NCI-H1930 (cell line): ENCODE measurements at places on chromosomes 11 and 22.

DNA sequence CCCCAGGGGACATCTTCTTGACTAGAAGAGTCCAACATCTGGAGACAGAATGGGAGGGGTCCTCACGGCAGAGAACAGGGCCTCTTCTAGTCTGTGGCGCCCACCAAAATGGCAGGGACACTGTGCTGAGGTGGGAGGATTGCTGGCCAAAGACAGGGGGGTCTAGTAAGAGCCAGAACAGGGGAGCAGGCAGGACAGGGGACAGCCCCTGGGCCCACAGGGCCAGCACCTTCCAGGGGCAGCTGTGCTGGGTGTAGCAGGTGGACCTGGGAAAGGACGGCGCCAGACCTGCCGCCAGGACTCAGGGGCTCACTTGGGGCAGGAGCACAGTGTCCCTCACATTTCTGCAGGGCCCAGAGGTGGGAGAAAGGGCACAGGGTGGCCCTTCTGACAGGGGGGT is 858 bp upstream of the APOBEC3A start:
- no peak for DNase-seq

GRCh38 chr22:39900306-39901227 is at the start of gene GRAP2:
GRAP2 (plus strand) TSS chr22:39901084; CDS start chr22:39947107, 46,023 bp downstream.
- DNase-seq: no peak

- no peak for DNase-seq
Measured at GRCh38 chr11:69427906-69428880, 53.3 kb upstream of the LINC01488 start.

- DNase-seq: no peak
Measured at GRCh38 chr11:134278356-134278755, 2.2 kb downstream of the GLB1L3 start.

DNA sequence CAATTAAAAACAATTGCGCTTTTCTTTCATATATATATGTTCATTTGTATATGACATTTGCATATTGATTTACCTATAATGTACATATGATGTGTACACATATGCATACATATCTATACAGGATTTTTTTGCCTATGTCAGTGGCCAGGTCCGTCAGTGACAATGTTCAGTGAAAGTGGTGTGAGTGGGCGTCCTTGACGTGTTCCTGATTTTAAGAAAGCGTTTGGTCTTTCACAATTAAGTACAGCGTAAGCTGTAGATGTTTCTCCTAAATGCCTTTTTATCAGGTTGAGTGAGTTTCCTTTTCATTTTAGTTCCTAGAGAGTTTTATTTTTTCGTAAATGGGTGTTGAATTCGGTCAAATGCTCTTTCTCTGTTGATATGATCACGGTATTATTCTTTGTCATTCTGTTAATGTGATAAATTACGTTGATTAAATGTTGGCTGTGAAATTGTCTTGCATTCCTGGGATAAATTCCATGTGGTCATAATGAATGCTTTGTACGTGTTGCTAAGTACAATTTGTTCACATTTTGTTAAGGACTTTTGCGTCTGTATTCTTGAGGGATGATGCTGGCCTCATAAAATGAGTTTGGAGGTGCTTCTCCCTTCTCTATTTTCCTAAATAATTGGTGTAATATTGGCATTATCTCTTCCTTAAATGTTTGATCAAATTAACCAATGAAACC is 10.6 kb upstream of the GNB1L start:
- no peak for DNase-seq

DNA sequence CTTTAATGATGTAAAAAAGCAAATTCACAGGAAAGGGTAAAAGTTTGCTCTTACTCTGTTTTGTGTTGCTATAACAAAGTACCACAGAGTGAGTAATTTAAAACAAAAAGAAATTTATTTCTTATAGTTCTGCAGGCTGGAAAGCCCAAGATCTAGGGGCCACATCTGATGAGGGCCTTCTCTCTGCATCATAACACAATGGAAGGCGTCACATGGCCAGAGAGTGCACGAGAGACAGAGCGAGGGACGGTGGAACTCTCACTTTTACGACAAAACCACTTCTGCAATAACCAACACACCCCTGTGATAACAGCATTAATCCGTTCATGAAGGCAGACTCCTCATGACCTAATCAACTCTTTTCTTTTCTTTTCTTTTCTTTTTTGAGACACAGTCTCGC is 31.1 kb downstream of the CD6 start:
- no peak for DNase-seq

DNA sequence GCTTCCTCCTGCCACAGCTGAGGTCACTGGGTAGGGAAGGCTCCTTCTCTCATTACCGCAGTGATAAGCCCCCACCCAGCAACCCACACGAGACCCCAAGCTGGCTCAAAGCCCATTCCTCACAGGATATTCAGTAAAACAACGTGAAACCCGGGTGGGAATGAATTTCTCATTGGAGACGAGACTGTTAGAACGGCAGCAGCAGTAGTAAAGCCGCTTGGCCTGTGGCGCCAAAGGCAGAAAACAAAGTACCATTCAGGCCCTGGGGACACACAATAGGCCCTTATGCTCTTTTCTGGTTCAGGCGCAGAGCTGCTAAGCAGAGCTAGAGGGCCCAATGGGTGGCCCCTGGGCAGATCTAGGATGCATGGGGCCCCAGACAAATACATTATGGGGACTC is 45.3 kb downstream of the PC start:
- no peak for DNase-seq

- DNase-seq: no peak
Measured at GRCh38 chr22:48299801-48300200, 1527.9 kb downstream of the BRD1 start.

DNA sequence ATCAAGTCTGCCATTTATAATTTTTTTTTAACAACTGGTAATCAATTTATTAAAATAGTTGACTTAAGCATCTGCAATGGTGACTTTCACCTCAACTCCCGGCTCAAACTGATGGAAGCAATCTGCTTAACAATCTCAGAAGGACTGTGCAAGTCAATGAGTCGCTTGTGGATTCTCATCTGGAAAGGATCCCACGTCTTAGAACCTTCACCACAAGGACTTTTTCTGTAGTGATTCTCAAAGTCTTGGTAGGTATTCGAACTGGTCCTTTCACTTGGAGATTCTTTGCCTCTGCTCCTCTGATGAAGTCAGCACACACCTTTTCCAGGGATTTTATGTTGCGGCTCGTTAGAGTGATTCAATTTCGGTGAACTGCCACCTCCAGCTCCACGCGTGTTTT is 7.3 kb downstream of the RSF1 start:
- DNase-seq: no peak

DNA sequence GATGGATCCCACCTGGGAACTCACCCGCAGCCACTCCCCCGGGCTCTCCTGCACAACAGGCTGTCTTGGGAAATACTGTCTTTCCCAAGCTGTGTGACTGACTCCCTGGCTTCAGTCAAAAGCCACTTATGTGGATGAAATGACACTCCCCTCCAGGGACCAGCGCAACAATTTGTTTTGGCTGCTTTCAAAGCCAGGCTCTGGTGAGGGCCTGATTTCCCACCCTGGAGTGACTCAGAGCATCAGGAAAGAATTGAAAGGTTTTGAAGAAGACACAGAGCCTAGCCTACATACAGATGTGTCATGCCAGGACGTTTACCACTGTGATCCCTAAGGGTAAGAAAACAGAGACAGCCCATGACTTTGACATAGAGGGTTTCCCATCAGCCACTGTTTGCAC is 550.5 kb downstream of the MIAT start:
- peak; percentile 38 for DNase-seq

DNA sequence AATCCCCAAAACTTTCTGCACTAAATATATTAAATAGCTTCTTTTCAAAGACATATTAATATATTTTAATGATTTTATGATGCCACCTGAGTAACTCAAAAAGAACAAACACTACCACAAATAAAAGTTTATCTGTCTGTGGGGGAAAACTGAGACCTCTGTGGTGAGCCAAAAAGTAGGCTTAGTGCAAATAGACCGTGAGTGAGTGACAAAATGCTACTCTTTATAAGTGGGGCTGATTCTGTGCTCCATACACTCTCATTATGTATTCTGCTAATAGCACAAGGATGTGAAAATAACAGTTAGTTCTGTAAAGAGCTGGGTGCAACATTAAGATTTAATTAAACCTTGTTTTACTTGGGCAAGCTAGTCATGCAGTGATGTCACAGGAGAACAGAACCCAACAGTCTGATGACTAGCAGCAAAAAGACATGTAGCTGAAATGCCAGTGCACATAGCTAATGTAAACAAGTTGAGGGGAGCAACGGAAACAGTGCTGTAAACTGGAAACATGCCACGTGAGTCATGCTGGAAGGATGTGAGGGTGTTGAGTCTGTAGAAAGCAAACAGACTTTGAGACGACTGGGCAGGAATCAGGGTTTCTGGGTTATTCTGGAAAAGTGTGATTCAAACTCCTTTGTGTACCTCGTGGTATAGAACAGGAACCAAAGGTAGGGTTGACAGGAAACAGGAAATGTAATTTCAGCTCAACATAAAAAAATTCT is 1130.4 kb downstream of the LRRC4C start:
- DNase-seq: no peak

DNA sequence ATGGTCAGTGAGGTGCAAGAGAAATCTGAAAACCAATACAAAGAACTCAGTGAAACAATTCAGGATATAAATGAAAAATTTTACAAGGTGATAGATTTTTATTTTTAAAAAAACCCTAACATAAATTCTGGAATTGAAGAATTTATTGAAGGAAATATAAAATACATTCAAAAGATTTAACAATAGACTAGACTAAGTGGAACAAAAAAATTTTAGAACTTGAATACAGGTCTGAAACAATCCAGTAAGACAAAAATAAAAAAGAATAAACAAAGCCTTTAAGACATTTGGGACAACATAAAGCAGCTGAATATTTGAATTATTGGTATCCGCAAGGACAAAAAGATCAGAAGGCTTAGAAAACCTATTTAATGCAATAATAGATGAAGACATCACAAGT is 8.7 kb downstream of the SPA17 start:
- no peak for DNase-seq

DNA sequence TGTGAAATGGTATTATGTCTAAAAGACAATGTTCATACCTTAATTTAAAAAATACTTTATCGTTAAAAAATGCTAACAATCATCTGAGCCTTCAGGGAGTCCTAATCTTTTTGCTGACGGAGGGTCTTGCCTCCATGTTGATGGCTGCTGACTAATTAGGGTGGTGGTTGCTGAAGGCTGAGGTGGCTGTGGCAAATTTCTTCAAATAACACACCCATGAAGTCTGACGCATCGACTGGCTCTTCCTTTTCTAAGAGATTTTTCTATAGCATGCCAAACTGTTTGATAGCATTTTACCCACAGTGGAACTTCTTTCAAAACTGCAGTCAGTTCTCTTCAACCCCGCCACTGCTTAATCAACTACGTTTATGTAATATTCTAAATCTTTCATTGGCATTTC is 33.6 kb downstream of the TCF20 start:
- no peak for DNase-seq

DNA sequence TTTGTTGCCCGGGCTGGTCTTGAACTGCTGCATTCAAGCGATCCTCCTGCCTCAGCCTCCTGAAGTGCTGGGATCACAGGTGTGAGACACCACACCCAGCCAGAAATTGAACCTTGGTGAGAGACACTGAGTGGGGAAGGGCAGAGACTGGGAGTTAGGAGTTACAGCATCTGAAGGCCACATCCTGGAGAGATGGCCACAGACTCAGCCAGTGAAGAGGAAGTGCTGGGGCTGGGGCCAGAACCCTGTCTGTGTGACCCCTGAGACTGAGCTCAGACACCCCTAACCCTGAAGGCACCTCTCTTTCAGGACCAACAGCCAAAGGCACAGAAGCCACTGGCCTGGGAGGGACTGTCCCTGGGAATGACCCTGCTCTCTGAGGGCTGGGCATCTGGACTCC is 33.8 kb downstream of the TXN2 start:
- no peak for DNase-seq

GRCh38 chr22:47206164-47206563 is 443.7 kb downstream of the TBC1D22A start:
- DNase-seq: no peak

GRCh38 chr22:32661737-32662586 is 139.5 kb upstream of the TIMP3 start:
- no peak for DNase-seq

DNA sequence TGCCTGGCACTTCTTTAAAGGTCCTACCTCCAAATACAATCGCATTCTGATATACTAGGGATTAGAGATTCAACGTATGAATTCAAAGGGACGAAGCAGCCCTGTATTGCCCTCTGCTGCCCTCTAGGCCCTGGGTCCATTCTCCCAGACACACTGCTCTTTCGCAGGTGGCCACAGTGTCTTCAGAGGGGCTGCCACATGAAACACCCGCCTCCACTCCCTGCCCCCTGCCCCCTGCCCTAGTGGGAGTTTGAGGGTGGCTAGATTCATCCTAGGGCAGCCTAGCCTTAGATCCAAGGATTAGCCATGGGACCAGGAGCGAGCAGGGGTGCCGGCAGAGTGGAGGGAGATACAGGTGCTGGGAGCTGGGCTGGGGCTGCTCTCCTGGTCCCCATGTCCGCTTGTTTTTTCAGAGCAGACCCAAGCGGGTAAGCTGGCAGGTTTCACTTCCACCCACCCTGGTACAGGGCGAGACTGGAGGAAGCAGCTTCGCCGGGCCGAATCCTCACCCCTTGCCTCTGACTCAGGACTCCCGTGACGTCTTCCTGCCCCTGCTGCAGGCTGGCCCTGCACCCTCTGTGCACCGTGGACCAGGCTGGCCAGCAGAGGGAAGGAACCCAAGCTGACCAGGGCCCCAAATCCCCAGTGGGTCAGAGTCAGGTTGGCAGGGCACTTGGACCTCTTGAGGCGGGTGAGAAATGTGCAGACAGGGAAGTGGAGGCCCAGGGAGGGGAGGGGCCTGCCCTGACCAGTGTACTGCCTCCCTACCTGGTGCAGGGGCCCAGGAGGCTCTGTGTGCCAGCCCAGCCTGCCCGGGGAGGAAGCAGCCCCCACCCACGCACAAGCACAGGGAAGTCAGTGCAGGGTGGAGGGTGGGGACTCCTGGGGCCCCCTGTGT is 28.4 kb upstream of the HMOX1 start:
- peak; percentile 9 for DNase-seq

- no peak for DNase-seq
Measured at GRCh38 chr11:17533778-17534415, 10.3 kb downstream of the USH1C start.

DNA sequence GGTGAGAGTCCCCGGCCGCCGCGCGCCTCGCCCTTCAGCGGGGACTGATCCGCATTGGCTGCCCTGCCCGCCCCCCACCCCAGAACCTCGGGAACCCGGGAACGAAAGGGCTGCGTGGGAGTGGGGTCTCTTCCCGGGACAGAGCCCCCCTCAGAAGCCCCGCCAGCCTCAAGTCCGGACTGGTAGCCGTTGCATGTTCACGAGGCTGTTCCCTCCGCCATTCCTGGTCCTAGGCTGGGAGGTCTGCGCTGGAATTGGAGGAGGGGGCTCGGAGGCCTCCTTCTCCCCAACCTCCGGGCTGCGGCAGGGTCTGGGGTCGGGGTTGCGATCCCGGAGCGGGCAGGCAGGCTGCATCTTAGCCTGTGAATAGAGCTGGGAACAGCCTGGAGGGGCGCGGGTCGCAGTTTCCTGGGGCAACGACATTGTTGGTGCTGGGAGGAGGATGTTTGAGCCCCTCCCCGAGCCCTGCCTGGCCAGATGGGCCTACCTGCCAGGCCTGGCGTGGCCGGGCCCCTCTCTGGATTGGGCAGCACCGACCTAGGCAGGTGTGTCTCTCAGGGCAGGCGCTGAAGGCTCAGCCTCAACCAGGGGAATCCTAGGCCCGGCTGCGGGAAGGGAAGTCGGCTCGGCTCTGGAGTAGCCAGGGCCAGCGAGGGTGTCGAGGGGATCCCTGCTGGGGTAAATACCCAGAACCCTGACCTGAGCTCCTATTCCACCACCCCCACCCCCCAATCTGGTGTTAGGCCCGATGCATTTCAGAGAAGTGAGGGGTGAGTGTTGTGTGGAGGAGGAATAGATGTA is 670 bp downstream of the MAPK8IP1 start:
- DNase-seq: no peak

- no peak for DNase-seq
Measured at GRCh38 chr11:42901084-42901483, 410.7 kb upstream of the API5 start.
